Central memory CD4-positive, alpha-beta T cell (primary cell): ENCODE measurements at places on chromosomes 1 and 21.

GRCh38 chr1:221881805-221882581 is 140.1 kb upstream of the DUSP10 start:
- no peak for DNase-seq

- DNase-seq, result no peak
These were observed 65.0 kb downstream of the WDR64 start for GRCh38 chr1:241716915-241717656.

DNA sequence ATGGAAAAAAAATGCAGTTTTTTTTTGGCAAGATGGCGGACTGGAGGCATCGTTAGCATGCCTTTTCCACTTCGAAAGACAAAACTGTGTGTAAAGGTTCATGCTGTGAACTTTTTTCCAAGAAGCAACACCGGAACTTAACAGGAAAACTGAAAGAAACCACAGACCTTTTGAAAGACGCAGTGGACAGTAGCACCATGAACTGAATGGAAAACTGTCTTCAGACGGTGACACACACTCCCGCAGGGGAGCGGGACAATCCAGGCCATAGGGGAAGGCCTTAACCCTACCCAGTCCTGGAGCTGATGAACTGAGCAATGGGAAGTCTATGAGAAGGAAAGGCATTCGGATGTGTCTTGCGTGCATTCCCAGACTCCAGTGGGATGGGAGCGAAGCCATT is 54.9 kb downstream of the NEK7 start:
- DNase-seq, result no peak

GRCh38 chr1:230986976-230987375 is 8.1 kb downstream of the ARV1 start:
- DNase-seq, result no peak

GRCh38 chr1:172843444-172843843 is 184.5 kb downstream of the FASLG start:
- DNase-seq, result no peak

- no peak for DNase-seq
These were observed 97.6 kb upstream of the DYNLT5 start for GRCh38 chr1:66654643-66655042.

DNA sequence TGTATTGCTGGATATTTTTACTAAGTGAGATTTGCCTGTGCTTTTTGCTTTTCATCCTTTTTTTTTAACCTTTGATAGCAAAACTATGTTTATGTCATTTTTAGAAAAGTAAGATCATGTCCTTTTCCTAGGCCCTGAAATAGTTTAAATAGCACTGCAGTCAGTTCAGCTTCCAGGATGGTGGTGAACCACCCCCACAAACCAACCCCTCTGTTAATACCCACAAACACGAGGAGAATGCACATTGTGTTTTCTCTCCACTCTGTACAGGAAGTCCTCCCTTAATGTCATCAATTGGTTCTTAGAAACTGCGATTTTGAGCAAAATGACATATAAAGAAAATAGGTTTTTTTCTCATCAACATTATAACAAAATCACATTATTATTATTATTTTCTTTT is 117.7 kb upstream of the DSCAM start:
- no peak for DNase-seq

DNA sequence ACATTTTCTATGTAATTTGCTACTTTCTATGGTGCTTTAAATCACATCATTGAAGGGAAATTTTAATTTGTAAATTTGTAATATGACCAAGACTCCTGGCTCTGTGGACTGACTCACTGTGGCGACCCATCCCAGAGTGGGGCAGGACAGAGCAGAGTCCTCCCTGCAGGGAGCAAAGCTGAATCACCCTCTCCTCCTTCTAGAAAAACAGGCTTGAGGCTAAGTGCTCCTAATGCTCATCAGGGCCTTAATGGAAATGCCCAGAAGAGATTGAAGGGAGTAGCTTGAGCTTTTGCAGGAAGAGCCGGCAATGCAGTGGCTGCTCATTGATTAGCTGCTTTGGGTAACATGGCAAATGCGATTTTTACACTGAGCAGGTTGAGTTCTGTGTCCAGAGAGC is 16.8 kb downstream of the S100A10 start:
- DNase-seq, result no peak
